Stimulated activated CD8-positive, alpha-beta memory T cell treated with anti-CD3 and anti-CD28 coated beads, Interleukin-4, amount 100 ng/mL, for 4 hours (primary cell): ENCODE measurements at places on chromosomes 6 and 20.

DNA sequence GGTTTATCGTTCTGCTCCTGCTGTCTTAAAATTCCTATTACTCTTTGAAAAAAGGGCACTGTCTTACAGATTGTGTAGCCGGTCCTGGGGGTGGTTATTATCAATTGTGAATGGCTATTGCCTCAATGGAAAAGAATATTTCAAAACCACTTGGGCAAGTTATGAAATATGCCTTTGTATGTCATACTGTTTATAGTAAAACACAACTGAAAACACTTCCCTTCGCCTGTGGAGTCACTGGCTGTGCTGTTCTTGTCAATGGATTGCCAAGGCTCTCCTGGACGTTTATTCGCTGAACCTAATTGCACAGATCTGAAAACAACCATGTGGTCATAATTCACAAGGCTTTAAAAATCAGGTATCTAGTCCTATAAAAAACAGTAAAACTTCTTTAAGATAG lies 47.8 kb upstream of the TAGAP start:
- no peak for DNase-seq

GRCh38 chr20:42406826-42407225 lies 782.9 kb downstream of the PTPRT start:
- no peak for DNase-seq

- no peak for DNase-seq
These were observed 195.5 kb downstream of the EYA4 start for GRCh38 chr6:133436652-133437051.

DNA sequence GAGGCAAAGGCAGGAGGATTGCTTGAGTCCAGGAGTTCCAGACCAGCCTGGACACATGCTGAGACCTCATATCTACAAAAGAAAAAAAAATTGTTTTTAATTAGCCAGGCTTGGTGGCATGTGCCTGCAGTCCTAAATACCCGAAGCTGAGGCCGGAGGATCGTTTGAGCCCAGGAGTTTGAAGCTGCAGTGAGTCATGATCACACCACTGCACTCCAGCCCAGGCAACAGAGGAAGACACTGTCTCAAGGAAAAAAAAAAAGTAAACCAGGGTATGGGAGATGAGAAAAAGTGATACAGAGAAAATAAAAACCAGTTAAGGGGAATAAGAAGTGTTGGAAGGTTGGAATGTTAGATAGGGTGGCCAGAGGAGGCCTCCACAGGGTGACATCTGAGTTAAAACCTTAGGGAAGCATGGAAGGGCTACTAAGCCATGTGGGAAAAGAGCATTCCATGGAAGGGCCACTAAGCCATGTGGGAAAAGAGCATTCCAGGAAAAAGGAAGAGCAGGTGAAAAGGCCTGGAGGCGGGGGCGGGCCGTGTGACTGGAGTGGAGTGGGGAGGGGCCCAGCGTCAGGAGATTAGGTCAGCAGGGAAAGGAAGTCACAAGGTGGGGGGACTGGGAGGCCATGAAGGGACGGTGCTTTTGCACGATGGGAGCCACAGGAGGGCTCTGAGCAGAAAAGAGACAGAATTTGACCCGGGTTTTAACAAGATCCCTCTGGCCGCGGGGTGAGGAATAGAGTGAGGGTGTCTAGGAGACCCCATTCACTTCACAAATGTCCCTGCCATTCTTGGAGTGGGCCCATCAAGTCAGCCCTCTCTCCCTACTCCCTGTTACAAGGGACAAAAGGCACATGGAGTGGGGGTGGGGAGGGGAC lies 18.3 kb downstream of the CPNE5 start:
- DNase-seq = no peak

DNA sequence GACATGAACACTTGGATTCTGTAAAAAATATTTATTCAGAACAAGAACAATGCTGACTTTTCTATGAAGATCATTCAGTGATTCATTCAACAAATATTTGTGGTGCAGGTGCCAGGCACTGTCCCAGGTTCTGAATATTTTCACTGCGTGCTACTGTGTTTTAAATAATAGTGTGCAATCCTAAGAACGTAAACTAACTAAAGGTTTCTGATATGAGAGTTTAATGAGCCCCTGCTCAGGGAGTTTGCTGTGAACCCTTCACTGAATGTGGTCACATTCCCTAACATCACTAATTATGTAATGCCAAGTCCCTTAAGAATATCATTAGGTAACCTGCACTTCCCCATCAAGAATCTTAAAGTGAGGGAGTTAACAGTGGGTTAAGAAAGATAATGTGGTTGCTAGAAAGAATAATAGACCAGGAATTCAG lies 1.7 kb upstream of the TMEM170B start:
- DNase-seq = no peak

- no peak for DNase-seq
These were observed 1.1 kb upstream of the HLA-C start for GRCh38 chr6:31272836-31273626.

GRCh38 chr20:54148947-54149764 lies 24.6 kb downstream of the CYP24A1 start:
- no peak for DNase-seq

DNA sequence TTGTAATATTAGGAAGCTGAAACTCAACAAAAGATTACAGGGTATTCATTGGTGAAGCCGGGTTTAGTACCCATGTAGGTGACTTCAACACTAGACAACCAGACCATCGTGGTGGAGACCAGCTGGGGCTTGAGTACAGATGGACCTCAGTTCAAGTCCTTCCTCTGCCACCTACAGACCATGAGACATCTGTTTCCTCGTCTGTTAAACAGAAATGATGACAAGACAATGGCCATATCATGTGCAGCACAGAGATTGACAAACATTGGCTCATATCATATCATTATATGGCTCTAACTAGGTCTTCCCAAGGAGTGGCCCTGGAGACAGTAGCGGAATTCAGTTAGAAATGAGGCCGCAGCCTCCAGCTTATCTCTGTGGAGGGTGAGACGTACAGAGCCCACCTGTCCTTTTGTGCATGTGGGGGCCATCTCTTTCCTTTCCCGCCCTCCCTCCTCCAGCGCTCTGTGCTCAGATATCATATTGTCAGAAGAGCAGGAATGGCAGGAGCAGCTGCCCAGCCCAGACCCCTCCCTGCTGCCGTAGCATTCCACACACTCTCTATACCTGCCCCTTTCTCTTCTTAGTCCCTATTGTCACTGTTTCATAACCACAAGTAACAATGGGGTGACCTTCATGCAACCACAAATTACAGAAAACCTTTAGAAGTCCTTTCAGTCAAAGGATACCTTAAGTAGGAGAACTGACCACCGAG lies 75.1 kb downstream of the LY86 start:
- no peak for DNase-seq

DNA sequence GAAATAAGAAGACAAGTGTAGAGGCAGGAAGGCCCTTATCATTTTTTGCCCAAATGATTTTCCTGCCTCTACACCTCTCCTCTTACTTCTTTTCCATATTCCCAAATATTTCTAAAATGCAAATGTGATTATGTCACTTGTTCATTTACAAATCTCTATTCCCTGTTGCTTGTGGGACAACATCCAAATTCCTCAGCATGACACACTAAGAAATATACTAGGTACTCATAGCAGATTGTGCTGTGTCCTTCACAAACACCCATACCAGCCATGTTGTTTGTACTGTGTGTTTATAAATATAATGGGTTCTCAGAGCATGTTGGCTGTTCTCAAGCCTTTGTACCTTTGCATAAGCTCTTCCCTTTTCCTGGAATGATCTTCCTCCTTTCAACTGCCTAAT lies 17.7 kb upstream of the FYN start:
- DNase-seq = no peak

- DNase-seq = no peak
These were observed 176.7 kb downstream of the REV3L start for GRCh38 chr6:111306104-111306888.

GRCh38 chr6:30344191-30344867 lies 627 bp upstream of the RPP21 start:
- no peak for DNase-seq

DNA sequence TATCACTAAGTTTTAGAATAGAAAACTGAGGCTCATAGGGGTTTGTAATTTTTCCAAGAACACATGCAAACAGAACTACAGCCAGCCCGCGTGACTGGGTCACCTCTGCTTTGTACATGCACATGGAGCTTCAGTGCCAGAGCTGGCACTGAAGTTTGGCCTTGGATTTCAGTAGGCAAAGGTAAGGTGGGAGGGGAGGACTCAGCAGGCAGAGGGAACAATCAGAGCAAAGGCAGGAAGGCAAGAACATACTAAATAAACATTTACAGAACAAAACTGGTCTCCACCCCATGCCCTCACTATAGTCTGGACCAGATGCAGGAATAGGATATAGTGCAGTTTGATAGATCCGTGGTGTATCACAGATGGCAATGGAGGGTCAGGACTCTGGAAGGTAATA lies 13.6 kb upstream of the ABRACL start:
- DNase-seq = no peak

- no peak for DNase-seq
These were observed 95.5 kb downstream of the PPP1R14C start for GRCh38 chr6:150238336-150238741.

GRCh38 chr20:2814587-2815051 lies at the start of gene C20orf141:
Gene C20orf141 (plus strand): TSS chr20:2814987. CDS start chr20:2815185, 198 bp downstream.
- DNase-seq = no peak

DNA sequence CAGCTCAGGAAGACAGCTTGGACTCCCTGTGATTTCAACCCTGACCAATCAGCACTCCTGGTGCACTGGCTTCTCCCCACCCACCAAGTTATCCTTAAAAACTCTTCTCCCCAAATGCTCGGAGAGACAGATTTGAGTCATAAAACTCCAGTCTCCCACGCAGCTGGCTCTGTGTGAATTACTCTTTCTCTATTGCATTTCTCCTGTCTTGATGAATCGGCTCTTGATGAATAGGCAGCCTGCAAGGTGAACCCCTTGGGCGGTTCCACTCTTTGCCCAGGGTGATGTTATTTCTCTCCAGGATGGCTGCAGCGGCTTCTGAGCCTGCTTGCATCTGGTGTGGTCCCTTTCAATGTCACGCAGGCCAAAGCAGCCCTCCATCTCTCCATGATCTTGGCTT lies 12.4 kb downstream of the SLC52A3 start:
- DNase-seq = no peak

DNA sequence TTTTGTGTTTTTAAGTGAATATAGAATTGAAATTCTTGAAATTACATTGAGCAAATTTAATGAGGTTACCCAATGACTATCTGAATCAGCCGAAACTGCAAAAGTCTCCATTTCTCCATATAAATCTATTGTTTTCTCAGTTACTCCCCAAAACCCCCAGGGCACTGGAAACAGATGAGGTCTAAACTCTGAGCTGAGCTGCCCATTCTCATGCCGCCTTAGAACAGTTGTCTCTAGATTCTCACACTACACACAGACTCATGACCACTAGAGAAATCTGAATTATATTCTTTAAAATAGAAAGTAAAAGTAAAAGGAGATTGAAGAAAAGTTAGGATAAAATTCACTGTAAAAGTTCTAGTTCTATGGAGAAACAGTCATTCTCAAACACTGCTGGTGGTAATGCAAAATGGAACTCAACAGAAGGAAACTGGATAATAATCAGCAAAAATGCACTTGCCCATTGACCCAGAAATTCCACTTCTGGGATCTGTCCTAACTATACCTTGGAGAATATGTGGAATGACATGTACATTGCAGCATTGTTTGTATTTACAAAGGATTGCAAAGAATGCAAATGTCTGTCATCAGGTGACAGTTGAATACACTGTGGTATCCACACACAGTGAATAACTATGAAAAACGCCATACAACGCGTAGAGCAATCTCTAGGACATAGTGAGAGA lies 125.5 kb downstream of the IPCEF1 start:
- DNase-seq = no peak

DNA sequence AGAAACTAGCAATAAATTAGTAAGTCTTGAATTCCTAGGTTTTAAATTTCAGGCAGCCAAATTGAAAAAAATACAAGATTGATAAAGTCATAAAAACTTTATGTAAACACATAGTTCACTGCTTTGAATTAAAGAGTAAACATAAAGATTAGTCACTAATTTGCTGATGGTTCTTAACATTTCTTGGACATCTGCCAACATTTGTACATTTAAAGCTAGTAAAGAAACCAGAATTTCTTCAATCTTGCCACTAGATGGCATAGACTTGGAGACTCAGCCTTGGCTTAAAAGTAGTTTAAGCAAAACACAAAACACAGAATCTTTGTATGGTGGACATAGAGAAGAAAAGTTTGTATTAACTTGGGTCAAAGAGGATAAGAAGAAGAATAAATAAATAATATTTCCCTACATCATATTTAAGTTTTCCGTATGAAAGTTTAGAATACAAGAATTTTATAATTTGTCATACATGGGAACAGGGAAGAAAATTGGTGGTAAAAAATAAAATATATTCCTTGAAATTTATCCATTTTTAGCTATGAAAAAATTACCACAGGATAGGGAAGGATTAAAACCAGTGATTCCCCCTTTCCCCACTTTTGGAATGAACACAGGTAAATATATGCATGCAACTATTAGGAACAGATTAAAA lies 41.7 kb upstream of the FAM135A start:
- DNase-seq = no peak

GRCh38 chr6:13034316-13034715 lies 294.0 kb downstream of the TBC1D7 start:
- DNase-seq = no peak

GRCh38 chr6:161076181-161076677 lies 84.7 kb downstream of the MAP3K4 start:
- no peak for DNase-seq

- no peak for DNase-seq
These were observed 169.1 kb upstream of the CDYL start for GRCh38 chr6:4606821-4607704.
